ENCODE measurements at places on chromosomes 7 and 10.

DNA sequence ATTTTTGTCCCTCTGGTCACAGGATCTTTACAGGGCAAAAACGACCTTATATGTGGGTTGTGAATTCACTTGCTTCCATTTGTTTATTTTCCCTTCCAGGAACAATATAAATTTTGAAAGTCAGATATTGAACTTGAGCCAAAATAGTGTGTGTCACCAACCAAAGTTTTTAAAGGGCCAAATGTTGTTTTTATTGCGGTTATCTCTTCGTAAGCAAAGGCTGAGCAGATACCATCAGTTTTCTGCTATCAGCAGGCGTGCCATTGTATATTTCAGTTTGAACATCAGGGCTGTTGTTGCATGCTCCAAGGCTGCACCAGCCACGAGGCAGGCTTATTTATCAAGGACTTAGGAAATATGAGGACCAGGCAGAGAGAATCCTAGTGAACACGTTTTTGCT lies 160.3 kb downstream of the PAXIP1 start:
- DNase-seq, result no peak

GRCh38 chr10:49311555-49312236 lies 12.7 kb downstream of the C10orf71 start:
- DNase-seq, result no peak

DNA sequence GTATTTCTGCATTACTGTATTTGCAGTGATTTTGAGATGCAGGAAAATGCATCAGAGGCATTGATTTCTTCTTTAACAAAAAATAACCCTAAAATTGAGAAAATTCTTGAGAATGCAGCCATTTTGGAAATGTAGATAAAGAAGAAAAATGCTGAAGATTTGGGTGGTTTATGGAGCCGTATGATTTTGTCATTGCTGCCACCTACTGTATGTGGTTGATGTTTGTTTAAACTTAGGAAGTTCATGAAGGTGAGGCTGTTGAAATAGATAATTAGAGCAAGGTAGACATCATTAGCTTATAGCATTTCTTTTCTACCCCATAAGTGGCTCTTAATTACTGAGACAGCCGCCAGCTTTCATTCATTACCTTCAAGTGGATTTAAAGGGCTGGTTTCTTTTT lies 92.1 kb upstream of the SAMD8 start:
- no peak for DNase-seq

- DNase-seq, result no peak
Measured at GRCh38 chr10:15485684-15486316, 114.7 kb upstream of the FAM171A1 start.

- DNase-seq, result no peak
Measured at GRCh38 chr10:37710831-37711616, 146.4 kb downstream of the ZNF248 start.

DNA sequence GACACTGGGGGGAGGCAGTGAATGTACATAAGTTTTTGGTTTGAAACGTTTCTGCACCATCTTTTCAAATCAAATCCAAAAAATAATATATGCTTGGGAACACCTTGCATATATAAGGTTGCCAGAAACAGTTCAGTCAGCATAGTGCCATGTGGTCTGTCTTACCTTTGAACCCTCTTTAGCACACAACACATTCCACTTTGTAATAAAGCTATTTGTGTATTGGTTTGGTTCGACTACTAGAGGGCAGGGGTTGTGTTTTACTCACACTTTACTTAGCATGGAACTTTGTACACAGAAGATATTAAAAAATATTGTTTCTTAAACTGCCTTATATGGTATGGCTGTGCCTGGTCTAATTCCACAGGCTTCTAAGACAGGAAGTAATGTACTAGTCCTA lies 43.2 kb downstream of the ALDH18A1 start:
- DNase-seq, result no peak

DNA sequence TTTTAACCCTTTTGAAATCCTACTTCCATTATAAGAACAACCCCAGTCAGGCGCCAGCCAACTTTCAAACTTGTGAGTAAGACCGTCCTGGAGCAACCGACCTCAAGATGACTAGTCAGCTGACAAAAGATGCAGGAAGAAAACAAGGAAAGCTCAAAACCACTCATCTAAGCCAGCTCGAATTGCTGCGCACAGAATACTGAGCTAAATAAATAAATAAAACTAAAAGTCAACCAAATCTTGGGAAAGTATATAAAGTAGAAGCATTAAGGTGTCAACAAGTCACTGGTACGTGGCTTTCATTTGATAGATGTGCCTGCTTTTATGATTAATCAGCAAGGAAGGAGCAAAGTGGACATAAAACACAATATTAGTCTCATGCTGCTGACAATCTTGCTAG lies 1269.8 kb downstream of the XPNPEP1 start:
- no peak for DNase-seq

DNA sequence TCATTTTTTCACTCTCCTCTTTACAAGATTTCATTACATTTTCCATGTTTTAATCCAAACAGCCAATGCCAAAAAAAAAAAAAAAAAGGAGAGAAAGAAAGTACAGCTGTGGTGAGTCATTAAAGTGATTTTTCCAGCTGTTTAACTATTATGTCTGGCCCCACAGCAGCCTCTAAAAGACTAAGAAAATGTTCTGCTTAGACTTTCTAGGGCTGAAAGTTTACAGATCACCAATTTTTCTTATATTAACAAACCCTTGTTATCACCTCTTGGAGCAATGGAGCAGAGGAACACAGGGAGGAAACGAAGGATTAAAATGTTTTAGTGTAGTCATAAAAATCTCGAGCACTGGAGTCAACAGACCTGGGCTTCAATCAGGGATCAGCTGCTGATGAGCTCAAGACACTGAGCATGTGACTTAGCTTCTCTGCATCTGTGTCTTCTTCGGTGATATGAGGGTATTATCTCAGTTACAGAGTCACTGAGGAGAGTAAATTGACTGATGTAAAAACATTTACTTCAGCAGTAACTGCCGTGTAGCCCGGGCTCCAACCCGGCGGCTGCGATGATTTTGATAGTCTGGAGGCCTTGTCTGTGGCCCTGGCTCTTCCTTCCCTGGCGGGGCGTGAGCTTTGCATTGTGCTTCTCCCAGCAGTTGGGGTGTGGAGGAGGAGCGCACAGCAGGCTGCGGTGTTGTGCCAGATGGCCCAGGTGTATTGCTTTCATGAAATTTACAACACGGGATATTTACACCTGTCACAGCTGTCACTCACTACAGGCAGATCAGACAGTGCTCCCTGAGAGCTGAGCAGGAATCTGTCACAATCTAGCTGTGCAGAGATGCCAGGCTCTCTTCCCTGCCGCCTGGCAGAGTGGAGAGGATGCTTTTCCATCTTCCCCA lies 298.3 kb upstream of the FZD8 start:
- peak; percentile 54 for DNase-seq

DNA sequence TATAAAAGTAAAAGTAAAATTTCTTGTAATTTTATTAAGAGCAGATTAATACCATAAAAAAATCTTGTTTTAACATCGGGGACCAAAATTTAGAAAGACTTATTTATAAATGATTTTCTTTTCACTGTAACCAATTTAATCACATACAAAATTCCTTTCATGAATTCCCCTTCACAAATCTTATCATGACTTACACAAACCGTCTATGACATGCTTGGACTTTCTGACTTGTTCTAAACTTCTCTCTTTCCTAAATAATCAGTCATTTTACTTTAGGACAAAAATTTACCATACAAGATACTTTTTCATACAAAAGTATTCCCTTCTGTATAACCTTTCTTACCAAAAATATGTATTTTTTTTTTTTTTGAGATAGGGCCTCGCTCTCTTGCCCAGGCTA lies 9.3 kb downstream of the CROT start:
- DNase-seq, result no peak

DNA sequence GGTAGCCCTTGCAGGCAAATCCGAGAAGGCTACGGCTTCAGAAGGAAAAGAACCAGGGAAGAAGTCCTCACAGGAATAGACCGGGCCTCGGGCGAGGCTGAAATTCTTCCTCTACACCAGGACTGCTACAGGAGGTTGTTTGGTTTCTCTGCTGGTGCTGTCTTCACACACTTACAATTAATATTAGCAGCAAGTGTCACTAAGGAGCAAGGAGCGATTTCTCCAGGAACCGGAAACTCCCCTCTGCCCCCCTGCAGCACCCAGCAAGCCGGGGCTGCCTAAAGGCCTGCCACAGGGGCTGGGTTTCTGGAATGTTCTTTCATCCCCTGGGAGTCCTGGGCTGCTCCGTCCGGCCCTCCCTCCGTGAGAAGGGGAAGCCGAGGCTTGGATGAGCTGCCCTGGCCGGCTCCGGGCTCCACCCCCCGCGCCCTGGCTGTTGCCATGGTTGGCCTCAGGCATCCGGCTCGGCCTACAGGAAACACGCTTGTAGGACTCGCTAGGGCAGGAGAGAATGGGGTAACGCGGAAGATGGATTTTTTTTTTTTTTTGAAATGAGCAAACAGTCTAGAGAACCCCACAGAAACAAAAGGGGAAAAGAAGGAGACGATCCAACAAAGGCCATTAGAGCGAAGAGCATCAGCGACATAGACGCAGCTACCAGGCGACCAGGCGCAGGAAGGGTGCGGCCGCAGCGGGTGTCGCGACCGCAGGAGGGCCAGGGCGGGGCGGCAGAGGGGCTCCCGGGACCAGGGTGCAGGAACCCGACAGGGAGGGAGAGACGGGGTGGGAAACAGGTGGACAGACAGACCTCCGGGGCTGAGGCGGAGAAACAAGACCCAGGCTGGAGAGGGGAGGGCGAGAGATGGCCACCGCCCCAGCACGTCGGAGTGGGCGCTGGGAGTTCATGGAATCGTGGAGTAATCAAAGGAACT lies 33.0 kb downstream of the EN2 start:
- peak; percentile 82 for DNase-seq

- no peak for DNase-seq
Measured at GRCh38 chr7:129951226-129952085, 1.3 kb downstream of the UBE2H start.

DNA sequence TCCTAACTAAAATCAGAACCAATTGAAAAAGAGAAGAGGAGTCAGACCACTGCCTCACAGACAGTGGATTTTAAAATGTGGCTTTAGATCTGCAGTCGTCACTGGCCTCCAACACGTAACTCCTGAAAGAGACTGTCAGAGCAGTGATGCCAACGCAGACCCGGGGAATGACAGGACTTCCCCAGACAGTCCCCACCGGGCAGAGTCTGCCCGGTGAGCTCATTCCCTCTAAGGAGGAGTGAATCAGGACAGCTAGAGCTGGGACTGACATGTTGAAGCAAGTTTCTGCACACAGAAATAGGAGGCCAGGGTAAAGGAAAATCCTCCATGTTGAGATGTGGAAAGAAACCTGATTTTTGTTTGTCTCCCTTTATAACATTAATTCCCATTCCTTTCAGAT lies 105.0 kb downstream of the TES start:
- DNase-seq, result no peak

GRCh38 chr10:89478085-89478738 lies 57.2 kb downstream of the SLC16A12 start:
- no peak for DNase-seq

DNA sequence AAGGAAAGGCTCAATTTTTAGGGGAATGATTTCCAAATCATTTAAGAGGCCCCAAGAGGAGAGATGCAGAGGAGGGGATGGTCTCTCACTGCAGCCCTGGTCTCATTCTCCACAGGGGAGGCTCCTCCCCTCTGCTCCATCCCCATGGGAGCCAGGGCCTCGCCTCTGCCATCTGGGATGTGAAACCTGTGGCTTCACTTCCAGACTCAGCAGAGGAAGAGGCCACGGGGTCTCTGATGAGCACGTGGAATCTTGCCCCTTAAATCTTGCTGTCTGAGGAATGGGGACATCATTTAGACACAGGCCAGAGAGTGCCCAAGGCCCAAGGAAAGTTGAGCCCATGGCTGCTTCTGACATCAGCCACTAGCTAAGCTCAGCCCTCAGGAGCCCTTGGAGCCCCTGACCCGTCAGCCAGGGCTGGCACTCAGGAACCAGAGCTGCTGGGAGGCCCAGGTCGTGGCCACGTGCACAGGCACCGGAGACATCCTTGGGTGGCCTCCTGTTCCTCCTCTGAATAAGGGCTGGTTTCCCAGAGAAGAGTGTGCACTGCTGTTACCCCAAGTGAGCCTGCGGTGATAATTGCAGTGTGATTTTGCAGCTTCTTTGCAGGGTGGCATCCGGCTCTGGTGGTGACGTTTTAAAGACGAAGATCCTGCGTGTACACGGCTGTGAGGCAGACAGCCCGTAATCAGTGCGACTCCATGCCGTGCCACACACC lies 50.5 kb downstream of the VIPR2 start:
- DNase-seq, result no peak

- DNase-seq, result no peak
Measured at GRCh38 chr10:97612386-97612785, 20.9 kb downstream of the MORN4 start.

- no peak for DNase-seq
Measured at GRCh38 chr7:94042381-94042780, 38.2 kb upstream of the BET1 start.

- DNase-seq, result no peak
Measured at GRCh38 chr7:66928388-66928787, 7.4 kb downstream of the TMEM248 start.

- no peak for DNase-seq
Measured at GRCh38 chr10:119395280-119396007, 147.1 kb downstream of the RGS10 start.

- no peak for DNase-seq
Measured at GRCh38 chr7:38656968-38657367, 25.8 kb upstream of the AMPH start.

DNA sequence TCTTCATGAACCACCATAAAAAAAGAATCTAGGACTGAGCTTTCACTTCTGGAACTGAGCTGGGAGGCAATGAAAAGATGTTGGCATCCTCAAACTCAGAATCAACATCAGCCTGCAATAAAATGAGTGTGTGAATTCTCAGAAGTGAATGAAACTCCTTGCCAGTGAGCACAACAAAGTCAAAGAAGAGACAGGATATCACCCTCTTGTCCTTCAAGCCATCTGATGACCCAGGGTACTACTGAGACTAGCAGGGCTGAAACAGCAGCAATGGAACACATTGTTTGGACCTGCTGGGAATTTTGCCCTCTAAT lies 13.0 kb downstream of the SLC25A13 start:
- DNase-seq, result no peak

DNA sequence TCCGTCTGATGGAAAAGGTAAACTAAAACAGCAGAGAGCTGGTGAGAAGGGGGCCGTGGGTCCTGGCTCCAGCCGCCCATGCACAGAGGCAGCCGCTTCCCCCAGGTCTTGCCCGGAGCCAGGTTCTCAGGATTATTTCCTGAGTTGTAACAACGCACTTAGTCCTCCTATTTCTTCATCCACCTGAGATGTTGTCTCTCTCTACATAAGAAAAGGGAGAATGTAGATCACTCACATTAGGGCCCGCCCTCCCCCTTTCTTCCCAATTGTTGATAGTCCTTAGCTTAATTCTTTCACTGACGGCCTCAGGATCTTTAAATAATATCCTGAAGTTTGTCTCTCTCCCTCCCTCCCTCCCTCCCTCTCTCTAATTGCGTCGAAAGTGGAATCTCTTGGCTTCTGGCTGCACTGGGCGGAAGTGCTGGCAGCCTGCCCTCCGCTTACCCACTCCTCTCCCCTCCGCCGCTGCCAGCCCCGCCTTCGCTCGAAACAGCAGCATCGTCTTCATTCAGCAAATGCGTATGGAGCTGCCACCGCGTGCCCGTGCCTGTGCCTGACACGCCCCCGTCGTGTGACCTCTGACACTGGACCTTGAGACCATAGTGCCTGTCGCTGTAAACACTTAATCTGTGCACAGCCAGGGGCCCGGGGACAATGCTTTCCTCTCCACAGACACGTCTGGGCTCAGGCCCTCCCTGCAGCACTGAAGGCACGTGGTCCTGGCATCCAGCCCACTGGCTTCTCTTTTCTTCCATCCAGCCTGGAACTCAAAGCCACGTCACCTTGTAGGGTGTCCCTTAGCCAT lies 174.5 kb upstream of the PPP2R2D start:
- DNase-seq, result no peak

GRCh38 chr10:86371116-86371515 lies 4.5 kb upstream of the GRID1 start:
- DNase-seq, result no peak
